ENCODE measurements at places on chromosomes 3 and 15. TPM values are rescaled to one million over a fixed set of nuclear protein-coding genes. Genes with fewer than 3 reads are reported as not detected.

DNA sequence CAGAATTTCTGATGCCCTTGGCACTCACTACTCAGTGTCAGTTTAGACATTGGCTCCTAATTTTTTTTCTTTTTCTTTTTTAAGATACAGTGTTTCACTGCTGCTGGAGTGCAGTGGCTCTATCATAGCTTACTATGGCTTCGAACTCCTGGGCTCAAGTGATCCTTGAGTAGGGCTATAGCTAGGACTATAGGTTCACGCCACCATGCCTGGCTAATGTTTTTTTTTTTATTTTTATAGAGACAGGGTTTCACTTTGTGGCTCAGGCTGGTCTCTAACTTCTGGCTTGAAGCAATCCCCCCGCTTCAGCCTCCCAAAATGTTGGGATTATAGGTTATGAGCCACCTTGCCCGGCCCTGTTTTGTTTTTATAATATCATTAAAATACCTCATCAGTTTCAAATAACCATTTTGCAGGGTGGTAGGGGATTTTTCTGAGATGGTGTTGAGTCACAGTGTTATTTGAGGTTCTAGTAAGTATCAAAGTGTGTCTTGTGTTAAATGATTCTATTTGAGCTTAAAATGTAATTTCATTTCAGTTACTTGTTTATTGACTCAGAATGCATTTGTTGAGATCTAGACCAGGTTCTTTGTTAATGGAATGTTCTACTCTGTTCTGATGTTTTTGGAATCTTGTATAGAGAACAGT, 7.0 kb downstream of the FNDC3B start:
- DNase-seq: no peak

- no peak for DNase-seq
These were observed 39.3 kb downstream of the PPCDC start for GRCh38 chr15:75062706-75063105.

The THAP10 gene
- polyA plus RNA-seq: 1.2 TPM

The SLC12A1 gene
- not detected for polyA plus RNA-seq

DNA sequence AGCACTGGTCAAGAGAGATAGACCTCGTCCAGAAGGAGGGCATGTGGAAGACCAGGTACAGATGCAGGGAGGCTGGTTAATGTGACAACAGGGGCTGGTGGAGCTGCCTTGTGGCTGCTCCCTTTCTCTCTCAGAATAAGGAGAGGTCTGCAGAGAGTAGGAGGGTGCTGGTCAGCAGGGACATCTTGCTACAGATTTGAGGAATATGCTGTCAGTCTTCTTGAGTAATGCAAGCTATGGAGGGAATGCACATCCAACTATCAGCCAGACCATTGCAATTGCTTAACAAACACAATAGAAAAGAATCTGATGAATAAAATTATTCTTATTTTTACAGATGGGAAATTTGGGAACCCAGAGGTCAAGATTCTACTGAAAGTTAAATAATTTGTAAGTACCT, 20.3 kb upstream of the SIAH2 start:
- DNase-seq: no peak

Data from psoas muscle (tissue), 8 donors.